Stimulated activated CD8-positive, alpha-beta memory T cell treated with anti-CD3 and anti-CD28 coated beads, Interleukin-2, amount 100 ng/mL, for 1 hour (primary cell): ENCODE measurements at places on chromosomes 2 and 18.

GRCh38 chr2:82000606-82001005 is 1696.1 kb upstream of the LRRTM1 start:
- DNase-seq: no peak

DNA sequence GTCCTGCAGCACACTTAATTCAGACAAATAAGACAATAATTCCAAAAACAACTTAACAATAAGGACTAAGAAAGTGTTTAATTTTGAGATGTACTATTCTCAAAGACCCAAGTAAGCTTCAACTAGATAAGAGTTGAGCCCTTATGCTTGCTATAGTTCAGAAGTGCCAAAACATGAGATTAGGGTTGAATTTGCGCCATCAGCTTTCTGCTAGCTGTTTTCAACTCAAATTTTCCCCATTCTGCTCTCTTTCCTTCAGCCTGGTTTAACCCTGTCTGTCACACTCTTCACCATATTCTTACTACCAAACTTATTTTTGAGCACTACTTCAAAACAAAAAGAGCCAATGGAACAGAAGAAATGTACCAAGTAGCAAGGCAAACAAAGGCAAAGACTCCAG is 4.1 kb downstream of the NFE2L2 start:
- no peak for DNase-seq

- no peak for DNase-seq
Observed at GRCh38 chr2:110140401-110140800, 24.8 kb upstream of the MALL start.

- DNase-seq: no peak
Observed at GRCh38 chr18:61982475-61982874, 89.7 kb upstream of the RNF152 start.

- DNase-seq: no peak
Observed at GRCh38 chr2:237058423-237058822, 27.3 kb upstream of the COPS8 start.

DNA sequence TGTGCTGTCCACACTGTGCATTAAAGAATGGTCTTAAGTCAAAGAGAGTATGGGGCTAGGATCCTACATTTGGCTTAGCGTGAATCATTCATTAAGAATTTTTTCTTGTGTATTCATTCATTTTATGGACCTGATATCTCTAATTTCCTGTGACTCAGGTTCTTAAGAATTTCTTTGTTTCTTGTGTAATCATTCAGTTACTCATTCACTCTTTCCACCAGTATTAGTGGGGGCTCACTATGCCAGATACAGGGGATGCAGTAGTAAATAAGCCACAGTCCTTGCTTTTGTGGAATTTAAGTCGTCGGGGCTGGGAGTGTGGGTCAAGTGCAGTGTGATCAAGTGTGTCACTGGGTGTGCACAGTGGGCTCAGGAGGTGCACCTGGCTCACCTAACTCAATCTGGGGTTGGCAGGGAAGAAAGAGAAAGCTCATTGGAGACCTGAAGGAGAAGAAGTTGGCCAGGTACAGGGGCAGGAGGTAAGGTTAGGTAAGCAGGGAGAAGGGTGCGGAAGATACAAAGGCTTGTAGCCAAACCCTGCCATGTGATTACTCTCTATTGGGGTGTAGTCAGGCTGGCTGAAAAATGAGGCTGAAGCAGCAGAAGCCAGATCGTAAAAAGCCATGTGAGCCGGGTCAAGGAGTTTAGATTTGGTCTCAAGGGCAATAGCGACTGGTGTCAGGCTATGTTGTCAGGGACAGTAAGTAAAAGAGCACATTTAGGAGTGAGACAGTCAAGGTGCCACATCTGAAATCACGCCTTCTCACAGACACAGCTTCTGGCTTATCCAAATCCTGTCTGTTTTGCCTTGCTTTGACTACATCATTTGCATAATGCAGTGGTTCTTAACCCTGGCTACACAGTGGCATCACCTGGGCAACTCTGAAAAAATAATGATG is 67.2 kb downstream of the KCTD1 start:
- no peak for DNase-seq

GRCh38 chr18:79599441-79599931 is 80.1 kb upstream of the CTDP1 start:
- no peak for DNase-seq

DNA sequence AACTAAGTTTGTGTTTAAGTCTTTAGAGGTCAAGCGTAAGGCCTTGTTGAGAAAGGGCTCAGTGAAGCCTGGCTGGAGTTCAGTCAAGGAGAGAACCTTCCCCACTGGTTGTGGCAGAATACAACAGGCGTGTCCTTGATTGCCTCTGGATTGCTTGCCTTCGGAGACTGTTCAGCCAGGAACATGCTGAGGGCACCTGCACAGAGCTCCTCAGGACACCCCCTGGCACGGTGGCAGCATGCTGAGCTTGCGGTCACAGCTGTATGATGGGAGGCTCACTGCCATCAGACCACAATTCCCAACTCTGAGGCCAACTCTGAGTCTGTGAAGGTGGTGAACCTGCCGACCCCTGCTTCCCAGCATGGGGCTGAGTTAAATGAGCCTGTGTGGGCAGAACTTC is 130.0 kb downstream of the LPIN1 start:
- no peak for DNase-seq

DNA sequence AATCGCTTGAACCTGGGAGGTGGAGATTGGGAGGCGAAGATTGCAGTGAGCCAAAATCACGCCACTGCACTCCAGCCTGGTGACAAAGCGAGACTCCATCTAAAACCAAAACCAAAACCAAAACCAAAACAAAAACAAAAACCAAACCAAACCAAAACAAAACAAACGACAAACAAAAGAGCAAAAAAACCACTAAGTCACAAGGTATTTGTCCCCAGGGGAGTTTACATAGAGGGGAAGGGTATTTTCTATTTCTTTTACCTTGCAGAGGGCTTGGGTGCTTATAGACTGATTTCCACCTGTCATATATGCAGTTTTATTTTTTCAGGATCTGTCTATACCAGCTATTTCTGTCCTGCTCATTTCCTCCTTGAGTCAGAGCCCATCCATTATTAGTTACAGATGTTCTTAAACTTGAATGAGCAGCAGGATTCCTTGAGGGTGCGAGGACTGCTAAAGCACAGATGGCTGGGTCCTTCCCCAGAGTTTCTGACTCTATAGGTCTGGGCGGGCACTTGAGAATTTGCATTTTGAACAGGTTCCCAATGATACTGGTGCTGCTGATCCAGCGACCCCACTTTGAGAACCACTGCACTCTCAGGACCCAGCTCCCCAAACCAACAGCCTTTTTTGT is 102.2 kb upstream of the UXS1 start:
- no peak for DNase-seq
